NCI-H2081 treated with DMSO at 0.1 percent for 48 hours (cell line): ENCODE measurements at places on chromosomes 4 and X.
A peak's percentile ranks its signal among the peaks of the same experiment; 100 is the strongest.

- no peak for DNase-seq
These were observed 882 bp upstream of the CXCR3 start for GRCh38 chrX:71619193-71619592.

- DNase-seq = no peak
These were observed 751 bp upstream of the RGS12 start for GRCh38 chr4:3291969-3292570.

- DNase-seq = no peak
These were observed 91.7 kb upstream of the PHOX2B start for GRCh38 chr4:41839916-41840854.

GRCh38 chr4:42339935-42340406 lies 57.3 kb upstream of the SHISA3 start:
- DNase-seq = no peak

DNA sequence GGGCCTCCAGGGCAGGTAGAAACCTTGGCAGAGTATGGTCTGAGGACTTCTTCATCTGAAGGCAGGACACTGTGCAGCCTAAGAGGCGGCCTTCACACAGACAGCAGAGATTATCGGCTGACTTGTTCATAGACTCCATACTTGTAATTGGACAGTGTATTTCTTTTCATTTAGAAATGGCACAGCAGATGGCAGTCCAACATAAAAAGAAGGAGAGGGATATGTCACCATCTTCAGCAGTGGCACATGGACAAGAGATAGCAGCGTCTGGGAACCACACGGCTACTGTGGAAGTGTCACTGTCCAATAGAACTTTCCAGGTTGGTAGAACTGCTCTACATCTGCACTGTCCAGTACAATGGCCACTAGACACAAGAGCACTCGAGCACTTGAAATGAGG lies 21.7 kb upstream of the GEMIN8 start:
- DNase-seq = no peak

DNA sequence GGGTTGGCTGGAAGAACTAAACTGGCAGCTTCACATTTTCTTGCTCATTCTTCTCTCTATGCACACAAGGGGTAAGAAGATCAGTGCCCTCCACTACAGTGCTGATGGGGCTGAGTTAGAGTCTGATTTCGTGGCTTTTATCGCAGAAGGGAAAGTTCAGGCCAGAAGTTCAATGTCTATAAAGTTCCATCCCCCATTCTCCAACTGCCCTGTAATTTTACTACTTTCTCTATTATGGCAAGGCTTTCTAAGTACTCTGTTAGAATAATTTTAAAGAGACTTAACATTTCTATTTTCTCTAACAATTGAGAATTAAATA lies 293.9 kb downstream of the BMPR1B start:
- no peak for DNase-seq

GRCh38 chr4:36218121-36218520 lies 26.2 kb downstream of the ARAP2 start:
- no peak for DNase-seq

DNA sequence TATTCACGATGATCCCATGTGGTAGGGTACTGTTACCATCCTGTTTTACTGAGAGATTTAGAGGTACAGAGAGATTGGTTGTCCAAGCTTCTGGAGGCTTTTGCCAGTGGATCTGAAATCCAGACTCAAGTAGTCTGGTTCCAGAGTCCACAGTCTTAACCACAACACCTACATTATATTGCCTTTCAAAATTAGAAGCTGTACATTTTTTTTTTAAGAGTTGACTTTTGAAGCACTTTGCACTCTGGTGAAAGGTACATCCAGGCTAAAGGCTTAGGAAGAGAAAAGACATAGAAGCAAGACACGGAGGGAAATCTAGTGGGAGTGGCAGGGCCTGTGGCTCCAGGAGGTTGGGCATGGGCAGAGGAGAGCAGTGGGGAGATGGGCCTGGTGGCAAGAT lies 122.1 kb downstream of the AFF1 start:
- no peak for DNase-seq

DNA sequence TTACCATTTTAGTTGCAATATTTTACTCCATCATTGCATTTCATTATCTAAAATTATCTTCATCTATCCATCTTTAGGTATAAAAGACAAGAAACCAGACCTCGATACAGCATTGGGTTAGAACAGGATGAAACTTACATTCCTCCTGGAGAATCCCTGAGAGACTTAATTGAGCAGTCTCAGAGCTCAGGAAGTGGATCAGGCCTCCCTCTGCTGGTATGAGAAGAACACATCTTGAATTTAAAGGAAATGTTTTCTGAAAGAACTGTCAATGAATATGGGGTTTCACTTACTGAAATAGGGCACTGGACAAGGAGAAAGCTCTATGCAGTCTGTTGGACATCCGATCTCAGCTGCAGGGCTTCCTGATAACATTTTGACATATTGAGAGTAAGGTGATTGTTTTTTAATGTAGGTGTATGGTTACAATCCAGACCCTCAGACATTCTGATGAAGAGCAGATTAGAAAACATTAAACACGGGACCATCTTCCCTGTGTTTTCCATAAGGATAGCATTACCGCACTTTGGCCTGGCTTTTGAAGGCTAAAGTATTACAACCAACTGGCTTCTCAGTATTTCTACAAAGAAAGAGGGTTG lies 367.2 kb downstream of the BMPR1B start:
- no peak for DNase-seq

DNA sequence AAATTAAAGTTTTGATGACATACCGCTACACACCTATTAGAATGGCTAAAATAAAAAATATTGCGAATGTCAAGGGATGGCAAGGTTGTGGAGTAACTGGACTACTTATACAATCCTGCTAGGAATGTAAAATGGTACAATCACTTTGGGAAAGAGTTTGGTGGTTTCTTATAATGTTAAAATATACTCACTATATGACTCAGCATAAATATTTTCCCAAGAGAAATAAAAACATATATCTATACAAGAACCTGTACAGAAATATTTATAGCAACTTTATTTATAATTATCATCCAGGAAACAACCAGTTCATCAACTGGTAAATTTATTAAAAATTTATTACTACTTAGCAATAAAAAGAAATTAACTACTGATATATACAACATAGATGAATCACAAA lies 89.7 kb downstream of the SLC10A7 start:
- DNase-seq = no peak

GRCh38 chr4:107449611-107450369 lies 270.2 kb downstream of the PAPSS1 start:
- no peak for DNase-seq

DNA sequence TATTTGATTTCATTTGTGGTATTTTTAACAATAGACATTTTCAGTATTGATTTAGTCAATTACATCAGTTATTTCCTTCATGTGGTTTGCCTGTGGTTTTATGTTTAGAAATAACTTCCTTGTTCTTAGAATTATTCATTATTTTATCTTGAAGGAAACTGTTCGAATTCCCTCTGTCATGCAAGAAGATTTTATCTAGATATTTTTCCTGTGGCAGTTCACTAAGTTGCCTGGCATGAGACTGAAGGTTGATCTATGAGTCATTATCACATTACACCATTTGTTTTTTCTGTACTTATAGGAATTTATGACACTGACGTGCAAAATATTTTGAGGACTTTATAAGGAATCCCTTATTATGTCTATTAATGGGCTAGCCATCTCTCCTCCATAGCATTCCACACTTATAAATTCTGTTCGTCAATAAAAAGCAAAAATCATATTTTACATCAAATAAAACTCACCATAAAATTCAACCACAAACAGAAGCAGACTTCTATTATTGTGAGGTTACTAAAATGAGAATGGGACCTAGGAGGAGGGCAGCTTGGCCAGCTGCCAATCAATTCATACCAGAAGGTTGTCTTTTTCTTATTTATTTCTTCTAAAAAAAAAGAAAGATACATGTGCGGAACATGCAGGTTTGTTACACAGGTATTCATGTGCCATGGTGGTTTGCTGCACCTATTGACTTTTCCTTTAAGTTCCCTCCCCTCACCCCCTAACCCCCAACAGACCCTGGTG lies 179.0 kb downstream of the KCNIP4 start:
- DNase-seq = no peak

DNA sequence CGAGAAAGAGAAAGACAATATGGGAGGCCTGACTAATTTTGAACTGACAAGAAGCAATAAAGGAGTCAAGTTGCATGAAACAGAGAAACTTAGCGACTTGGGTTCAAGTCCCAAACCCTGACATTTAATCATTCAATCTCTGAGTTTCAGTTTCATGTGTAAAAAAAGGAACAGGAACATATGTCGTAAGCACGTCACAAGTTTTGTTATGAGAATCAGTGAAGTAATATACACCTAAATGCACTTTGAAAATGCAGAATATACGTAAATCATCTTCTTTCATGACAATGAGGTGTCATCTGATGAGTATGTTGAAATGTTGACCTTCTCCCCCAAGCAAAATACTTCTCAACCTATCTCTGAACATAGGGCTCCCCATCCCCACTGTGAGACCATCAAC lies 10.4 kb downstream of the ACOT9 start:
- DNase-seq = no peak

- DNase-seq = no peak
These were observed 100.0 kb upstream of the EOLA2 start for GRCh38 chrX:150038315-150038714.

GRCh38 chr4:3868211-3869173 lies 102.3 kb downstream of the ADRA2C start:
- DNase-seq = no peak

DNA sequence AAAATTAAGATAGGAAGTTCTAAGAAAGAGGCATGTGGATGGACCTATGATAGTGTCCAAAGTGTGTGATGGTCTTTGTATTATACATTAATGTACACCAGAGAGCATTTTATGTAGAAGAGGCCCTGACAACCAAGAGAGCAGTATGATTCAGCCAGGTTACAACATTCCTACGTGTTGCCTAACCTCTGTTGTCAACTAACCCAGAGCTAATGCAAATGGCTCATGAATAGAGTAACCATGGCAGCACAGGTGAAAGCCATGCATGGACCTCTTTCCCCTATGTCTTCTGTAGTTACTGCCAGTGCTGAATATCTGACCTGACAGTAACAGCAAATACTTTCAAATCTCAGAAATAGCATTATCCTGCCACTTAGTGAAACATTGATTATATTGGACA lies 255.6 kb downstream of the NDST4 start:
- no peak for DNase-seq

DNA sequence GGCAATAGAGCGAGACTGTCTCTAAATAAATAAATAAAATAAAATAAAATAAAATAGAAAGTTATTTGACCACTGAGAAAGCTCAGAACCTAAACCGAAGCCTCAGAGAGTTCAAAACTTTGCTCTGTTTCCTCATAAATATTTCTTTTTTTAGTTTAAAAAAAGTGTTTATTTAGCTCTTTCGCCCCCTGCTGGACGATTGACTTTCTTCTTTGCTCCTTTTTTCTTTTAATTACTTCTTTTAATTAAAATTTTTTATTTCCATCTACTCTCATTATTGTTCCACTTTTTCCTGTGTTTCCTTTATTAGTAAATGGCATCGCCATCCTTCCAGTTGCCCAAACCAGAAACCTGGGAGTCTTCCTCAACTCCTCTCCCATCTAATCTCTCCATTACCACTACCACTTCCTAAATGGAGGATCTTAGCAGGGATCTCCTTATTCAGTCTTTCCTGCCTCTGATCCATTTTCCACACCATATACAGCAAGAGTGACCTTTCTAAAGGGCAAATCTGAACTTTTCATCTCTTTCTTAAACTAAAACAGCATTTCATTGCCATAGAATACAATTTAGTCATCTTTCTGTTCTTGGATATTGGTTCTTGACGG lies 728 bp upstream of the IL13RA2 start:
- DNase-seq = no peak

- no peak for DNase-seq
These were observed 5.9 kb upstream of the MAGEC3 start for GRCh38 chrX:141832247-141832646.

- peak; percentile 83 for DNase-seq
These were observed at the start of gene PPM1K for GRCh38 chr4:88284439-88285234. Gene PPM1K, minus strand, starts transcription at chr4:88284561. Its CDS starts 5,978 bp downstream, at chr4:88278583.

GRCh38 chr4:138305050-138305449 lies 62.9 kb upstream of the SLC7A11 start:
- DNase-seq = no peak

- DNase-seq = no peak
These were observed 3.0 kb upstream of the SLC2A9 start for GRCh38 chr4:10024303-10024702.

DNA sequence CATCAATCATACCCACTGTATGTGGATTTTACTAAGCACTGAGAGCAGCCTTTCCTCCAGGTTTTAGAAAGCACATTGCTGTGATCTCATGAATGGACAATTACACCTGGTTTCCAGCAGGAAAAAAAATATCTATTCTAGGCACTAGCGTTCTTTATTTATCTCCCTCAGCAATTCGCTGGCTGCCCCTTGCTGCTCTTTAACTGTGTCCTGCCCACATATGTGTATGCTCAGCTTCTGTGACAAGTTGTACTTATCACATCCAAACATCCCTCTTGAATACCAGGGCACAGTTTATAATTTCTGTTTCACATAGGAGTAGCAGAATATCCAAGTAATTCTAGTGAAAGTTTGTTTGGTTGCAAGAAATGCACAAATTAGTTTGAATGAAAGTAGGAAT lies 146.8 kb downstream of the USP46 start:
- DNase-seq = no peak

- no peak for DNase-seq
These were observed 3.3 kb downstream of the HAND2 start for GRCh38 chr4:173526724-173527102.

DNA sequence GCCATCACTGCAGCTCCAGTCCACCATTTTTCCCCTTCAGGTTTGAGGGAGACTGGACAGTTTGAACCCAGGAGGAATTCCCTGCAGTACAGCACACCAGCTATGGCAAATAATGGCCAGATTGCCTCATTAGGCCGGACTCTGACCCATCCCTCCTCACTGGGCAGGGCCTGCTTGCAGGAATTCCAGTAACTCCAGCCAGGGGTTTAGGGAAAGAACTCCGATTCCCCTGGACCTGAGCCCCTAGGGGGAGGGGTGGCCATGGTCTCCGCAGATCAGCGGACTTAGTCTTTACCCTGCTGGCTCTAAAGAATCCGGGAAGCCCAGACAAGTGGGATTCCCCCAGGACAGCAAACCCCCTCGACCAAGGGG lies 342.8 kb downstream of the DMD start:
- no peak for DNase-seq

- no peak for DNase-seq
These were observed 294.6 kb upstream of the STS start for GRCh38 chrX:6852869-6853268.

DNA sequence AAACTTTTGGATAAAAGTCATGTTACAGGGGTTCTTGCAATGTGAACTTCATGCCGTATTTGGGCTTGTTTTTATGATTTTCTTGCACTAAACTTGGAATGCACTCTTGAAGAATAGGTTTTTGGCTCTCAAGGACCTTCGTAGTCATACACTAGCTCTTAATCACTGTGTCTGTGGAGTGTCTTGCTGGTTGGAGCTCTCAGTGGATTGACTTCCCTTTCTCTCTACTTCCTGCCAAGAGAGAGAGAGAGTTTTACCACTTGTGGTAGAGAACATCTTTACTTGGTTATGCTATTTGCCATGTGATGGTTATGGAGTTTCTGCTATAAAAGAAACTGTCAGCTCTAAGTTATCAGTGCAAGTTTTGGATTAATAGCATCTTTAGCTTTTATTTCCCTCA lies 112.4 kb downstream of the BMPR1B start:
- DNase-seq = no peak

- DNase-seq = no peak
These were observed 127.3 kb downstream of the CBR4 start for GRCh38 chr4:168882650-168883233.
